HT-29 (cell line): ENCODE measurements at places on chromosomes 5 and 9. TPM values are rescaled to one million over a fixed set of nuclear protein-coding genes. Genes with fewer than 3 reads are reported as not detected.
A peak's percentile ranks its signal among the peaks of the same experiment; 100 is the strongest.

DNA sequence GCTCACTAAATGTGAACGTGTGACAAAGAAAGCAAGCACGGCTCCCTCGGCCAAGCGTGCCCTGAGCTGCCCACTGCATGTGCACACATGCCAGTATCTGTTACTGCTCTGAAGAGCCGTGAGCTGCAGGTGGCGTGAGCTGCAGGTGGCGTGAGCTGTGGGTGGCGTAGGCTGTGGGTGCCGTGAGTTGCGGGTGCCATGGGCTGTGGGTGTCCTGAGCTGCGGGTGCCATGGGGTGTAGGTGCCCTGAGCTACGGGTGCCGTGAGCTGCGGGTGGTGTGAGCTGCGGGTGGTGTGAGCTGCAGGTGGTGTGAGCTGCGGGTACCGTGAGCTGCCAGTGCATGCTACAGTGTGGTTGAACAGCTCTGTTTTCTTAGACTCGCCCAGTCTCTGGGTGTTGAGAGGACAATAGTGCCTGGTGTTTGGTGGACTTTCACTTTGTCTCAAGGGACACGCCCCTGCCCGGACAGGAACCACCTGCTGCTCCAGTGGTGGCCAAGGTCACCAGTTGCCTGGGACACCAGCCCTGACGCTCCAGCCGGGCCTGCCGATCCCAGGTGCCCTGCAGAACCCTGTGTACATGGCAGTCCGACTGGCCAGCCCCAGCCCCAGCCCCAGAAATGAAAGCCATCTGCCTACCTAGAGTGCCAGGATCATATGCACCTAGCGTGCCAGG is 6.7 kb downstream of the CCDC187 start:
- peak; percentile 65 for DNase-seq

DNA sequence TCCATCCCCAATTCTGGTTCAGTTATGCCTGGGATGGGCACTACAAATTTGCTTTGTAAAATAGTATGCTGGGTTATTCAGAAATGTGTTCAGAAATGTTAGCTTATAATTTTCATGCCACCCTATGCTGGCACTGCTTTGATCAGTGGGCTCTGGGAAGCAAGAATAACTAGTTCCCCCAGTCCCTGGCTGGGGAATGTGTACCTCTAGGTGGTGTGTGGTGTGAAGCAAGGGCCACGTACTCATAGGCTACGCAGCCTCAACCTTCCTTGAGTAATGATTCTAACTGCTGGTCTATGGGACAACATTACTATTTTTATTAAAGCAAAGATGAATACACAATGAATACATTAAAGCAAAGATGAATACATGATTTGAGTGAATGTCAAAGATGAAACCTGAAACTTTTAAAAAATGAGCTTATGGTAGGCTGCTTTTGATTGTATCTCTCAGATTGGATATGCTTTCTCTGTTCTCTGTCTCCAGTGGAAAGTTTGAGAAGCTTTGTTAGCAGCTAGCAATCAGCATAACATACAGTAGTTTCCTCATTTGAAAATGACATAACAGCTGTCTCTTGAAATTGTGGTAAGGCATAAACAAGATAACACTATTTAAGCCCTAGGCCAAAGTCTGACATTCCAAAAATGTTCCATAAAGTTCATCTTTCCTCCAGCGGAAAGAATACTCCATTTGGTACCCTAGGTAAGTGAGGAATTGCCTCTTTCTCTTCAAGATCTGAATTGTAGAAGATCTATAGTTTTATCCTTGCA is 174.7 kb upstream of the NFIB start:
- DNase-seq, result no peak

DNA sequence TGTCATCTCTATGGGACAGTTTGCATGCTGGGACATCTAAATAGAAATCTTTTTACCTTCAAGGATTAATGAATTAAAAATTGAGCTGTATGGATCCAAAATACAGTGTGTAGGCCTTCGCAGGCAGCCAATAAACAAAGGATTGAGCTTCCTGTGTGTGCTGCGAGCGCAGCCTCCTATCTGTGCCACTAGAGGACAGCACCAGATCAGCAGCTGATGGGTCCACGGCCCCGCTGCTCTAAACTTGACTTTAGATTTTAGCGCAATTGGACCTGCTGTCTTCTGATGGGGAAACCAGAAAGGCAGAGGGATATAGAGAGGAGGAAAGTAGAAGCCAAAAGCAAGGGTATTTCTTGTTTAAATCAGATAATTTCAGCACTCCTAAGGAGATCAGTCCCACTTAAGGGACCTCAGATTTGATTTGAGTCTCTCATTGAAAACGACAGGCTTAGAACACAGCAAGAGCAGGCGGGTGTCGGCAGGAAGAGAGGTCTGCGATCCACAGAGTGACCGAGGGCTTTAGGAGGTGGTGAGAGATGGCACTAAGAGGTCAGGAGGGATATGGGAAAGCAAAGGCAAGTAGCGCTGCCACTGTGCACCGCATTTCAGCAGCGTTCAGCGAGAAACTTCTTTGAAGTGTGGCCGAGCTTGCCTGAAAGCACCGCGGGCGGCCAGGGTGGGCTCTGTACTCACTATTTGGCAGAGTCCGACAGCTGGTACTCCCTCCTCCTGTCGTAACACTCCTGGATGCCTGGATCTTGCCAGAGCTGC is 214.3 kb downstream of the GNA14 start:
- peak; percentile 70 for DNase-seq

DNA sequence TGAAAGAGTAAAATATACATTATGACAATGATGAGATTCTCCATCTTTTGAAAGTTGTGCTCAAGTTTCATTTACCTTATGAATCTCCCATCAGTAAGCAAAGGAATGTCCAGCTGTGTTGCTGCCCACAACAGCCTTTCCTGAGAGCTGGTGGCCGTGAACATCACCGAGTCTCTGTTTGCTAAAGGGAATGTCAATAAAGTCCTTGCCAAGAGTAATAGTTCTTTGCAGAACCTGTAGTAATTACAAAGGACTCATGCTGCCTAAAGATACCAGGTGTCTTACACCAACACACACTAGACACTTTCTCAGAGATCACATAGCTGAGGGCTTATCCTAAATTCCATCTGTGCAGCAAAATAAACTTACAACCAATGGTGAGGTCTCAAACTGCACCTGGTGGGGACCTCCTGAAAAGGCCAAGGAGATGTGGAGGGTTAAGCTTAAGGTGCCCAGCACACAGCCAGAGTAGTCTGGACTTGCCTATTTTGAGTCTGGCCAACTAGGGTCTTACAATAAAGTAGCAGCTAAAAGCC is 111.1 kb upstream of the DAPK1 start:
- DNase-seq, result peak; percentile 29

- DNase-seq, result peak; percentile 13
Observed at GRCh38 chr9:132768932-132769905, 99.0 kb downstream of the GTF3C4 start.

DNA sequence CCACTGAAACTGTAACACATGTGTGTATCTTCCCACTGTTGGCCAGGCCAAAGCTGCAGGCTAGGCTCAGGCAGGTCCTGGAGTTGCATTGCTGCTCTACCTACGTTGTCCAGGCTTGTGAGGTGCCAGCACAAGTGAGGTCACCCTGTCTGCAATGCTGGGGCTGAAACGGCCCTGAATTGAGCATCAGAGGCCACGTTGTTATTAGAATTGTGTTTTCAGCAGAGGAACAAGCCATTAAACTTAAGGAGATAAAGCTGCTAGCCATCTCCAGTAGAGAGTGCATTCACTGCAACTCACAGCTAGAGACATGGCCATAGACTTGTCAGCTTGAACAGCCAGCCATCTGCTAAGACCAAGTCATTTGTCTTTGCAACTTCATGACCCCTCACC is 191.8 kb downstream of the SEMA6A start:
- DNase-seq, result no peak

GRCh38 chr5:104178066-104178465 is 615.5 kb upstream of the NUDT12 start:
- no peak for DNase-seq

DNA sequence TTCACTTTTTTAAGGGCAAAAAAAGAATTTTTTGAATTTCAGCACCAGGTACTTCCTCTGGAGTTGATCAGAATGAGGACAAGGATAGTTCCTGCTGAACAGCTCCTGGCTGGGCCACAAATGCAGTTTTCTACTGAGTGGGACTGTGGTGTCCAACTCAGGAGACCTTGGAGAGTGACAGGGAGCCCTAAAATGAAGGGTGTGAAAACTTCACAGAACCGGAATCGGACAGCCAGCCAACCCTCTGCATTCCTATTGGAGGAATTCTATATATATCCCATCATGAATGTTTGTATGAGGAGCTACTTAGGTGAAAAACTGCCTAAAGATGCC is 40.6 kb downstream of the ANKH start:
- no peak for DNase-seq

DNA sequence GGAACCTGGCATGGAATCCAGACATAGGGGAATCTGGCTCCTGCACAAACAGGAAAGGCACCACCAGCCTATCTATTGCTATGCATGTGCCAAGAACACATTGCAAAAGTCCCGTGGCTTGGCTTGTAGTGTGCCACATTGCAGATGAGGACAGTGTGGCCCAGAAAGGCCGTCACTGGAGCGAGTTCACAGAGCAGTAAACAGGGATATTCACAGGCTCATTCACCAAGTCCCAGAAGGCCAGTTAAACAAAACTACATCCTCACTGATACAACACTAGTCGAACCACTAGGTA is 39.6 kb upstream of the TRIM32 start:
- DNase-seq, result no peak

GRCh38 chr9:13281356-13282016 is 2.0 kb upstream of the MPDZ start:
- DNase-seq, result no peak

- no peak for DNase-seq
Observed at GRCh38 chr9:93319992-93320500, 131.4 kb upstream of the FAM120A start.

DNA sequence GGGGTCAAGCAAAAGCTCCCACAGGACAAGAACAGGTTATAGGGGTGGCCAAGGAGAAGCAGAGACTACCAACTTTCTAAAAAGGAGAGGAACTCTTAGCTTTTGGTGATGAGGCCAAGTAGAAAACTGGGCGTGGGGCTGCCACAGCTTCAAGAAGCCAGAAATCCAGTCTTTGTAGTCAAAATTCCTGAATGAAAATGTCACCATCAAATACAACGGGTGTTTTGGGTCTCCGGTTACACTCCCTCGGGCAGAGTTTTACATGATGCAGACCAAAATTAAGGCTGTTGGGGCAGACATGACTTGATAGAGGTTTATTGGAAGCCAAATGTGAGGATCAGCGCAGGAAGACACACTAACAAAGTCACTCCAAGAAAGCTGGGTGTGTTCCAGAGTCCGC is 29.4 kb upstream of the N4BP3 start:
- DNase-seq, result no peak

DNA sequence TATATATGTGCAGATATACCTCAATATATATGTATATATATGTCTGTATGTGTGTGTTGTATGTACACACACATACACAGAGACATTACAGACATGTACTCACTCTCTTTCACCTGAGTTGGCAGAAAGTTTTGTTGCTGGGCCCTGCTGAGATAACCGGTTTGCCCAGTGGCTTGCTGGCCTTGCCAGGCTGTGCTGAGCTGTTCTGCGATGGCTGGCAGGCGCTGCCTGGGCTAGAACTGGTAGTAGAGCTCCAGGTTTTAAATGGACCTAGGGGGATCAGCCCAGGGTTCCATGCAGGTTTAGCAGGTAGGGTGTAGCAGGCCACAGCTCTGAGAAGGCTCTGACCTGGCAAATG is 394.3 kb downstream of the GADD45G start:
- peak; percentile 83 for DNase-seq

DNA sequence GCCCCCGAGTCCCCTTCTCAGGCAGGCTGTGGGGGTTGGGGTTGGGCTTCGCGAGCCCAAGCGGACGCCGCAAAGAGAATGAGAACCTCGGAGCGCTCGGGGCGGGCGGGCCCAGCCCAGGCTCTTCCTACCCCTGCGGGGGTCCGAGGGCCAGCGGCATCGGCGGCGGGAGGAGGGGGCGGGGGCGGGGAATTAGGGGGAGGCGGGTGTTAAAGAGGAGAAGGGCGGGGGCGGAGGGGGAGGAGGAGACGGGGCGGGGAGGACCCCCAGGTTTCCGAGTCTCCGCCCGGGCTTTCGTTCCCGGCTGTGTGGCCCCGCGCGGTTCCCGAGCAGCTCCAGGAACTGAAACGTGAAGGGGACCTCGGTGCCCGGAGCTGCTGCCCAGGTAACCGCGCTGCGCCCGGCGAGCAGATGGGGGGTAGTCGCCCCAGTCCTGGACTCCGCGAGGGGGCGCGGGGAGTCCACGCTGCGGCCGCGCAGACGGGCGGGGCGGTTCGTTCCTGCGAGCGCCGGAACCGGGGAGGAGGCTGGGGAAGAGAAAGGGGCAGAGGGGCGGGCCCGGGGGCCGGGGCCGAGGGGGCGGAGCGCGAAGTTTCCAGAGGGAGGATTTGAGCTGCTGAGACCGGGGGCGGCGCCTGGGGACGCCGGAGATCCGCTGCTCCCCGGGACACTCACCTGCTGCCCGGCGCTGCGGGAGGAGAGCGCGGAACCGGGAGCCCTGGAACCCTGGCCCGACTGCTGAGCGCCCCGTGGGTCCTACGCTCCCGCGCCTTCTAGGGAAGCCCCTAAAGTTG is 38.4 kb upstream of the PLEKHG4B start:
- DNase-seq, result no peak

- DNase-seq, result no peak
Observed at GRCh38 chr5:68534956-68535520, 319.5 kb downstream of the PIK3R1 start.

- DNase-seq, result no peak
Observed at GRCh38 chr5:25090854-25091253, 446.1 kb upstream of the CDH10 start.

- no peak for DNase-seq
Observed at GRCh38 chr5:2755076-2755680, 3.7 kb upstream of the IRX2 start.

- DNase-seq, result peak; percentile 77
Observed at GRCh38 chr9:112361601-112362000, 18.3 kb upstream of the HSDL2 start.

DNA sequence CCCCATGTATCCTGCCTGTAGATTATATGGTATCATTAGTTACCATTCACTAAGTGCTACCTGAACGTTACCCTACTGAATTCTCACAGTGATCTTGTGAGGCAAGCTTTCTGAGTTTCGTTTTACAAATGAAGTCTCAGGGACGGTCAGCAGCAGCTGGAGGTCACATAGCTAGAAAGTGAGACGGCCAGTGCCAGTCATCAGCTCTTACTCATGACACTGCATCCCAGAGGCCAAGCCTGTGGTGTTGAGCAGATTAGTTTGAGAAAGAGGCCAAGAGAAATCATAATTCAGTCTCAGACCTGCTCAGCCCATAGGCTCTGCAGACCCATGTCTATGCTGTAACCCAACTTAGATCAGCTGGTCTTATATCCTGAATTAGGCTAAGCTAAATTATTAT is 95.7 kb upstream of the EGFLAM start:
- DNase-seq, result no peak

The OCLN gene
- 25.6 and 43.6 TPM in 2 replicates for total RNA-seq

The ADAMTS12 gene
- not detected in 2 replicates for total RNA-seq

The MAT2B gene
- 26.2 and 28.2 TPM in 2 replicates for total RNA-seq

The IFNA2 gene
- total RNA-seq, result not detected in 2 replicates

The MED7 gene
- 3.6 and 4.5 TPM in 2 replicates for total RNA-seq

The GPBP1 gene
- 28.9 and 29.3 TPM in 2 replicates for total RNA-seq

The PCDHA11 gene
- total RNA-seq, result not detected in 2 replicates

The DCAF12 gene
- total RNA-seq, result 24.5 and 28.6 TPM in 2 replicates

The NRG2 gene
- total RNA-seq, result not detected in 2 replicates

The MLANA gene
- not detected in 2 replicates for total RNA-seq

The GZMA gene
- not detected in 2 replicates for total RNA-seq

The KIF24 gene
- 8.0 and 8.4 TPM in 2 replicates for total RNA-seq

The SPATA31C1 gene
- not detected in 2 replicates for total RNA-seq

The HSPB3 gene
- total RNA-seq, result not detected in 2 replicates

The SLC9A3 gene
- 11.5 and 16.0 TPM in 2 replicates for total RNA-seq

The HDHD3 gene
- 73.3 and 78.1 TPM in 2 replicates for total RNA-seq

The EPB41L4B gene
- 8.2 and 10.1 TPM in 2 replicates for total RNA-seq

The RIC1 gene
- total RNA-seq, result 8.9 and 11.6 TPM in 2 replicates
